ENCODE measurements at places on chromosomes 5 and 9. TPM values are rescaled to one million over a fixed set of nuclear protein-coding genes. Genes with fewer than 3 reads are reported as not detected.

DNA sequence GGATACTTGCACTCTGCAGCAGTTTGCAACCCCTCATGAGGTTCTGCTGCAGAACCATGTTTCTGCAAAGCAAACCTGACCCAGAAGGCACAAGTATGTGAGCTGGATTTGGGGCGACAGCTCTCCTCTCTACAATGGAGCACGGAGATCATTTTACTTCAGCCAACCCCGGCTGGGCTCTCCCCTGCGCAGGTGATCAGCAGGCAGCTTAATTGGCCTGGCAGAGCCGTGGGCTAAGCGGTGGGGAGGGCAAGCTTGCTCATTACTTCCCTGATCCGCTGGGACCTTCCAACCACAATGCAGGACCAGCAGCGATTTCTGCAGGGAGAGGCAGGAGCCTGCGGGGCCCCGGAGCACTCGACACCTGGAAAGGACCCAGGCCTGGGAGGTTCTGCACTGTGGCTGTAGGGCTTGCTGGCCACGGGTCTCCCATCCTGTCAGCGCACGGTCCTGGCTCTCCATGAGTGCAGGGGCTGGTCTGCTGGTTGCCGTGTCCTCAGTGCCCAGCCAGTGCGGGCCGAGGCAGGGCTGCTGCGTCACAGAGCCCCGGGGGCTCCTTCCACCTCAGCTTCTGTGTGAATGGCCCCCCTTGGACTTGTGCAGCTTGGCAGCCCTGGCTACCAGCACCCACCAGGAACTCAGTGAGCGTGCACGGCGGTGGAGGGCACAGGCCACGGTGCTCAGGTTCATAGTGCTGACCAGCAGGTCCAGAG lies 51.8 kb upstream of the RAPGEF1 start:
- H3K27me3 ChIP-seq: peaks cover 8% of the 10 kb centered on the region
- no peak for DNase-seq
- H3K36me3 ChIP-seq: no peaks in the 10 kb centered on the region
- H3K4me3 ChIP-seq: no peak overlapping the region

GRCh38 chr5:133232011-133232410 lies 180.2 kb downstream of the HSPA4 start:
- H3K27me3 ChIP-seq: peaks cover 2% of the 10 kb centered on the region
- H3K4me1 ChIP-seq: no peaks in the 10 kb centered on the region
- no peak for DNase-seq

DNA sequence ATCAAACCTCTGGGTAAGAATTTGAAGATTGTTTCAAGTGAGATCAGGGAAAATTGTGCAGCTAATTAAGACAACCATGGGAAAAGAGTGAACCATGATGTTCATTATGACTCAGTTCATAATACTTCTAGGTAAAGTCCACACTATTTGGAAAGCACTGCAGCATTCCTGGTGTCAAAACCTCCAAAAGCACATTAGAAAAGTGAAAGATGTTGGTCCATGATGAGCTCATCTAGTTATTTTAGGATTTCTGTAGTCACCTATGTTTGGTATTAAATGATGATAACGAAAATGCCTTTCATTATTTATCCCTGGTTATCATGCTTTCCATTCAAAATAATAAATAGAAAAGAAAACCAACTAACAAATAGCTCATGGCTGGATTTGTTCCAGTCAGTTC lies 49.1 kb downstream of the PTCD2 start:
- H3K4me3 ChIP-seq: no peak overlapping the region
- H3K27me3 ChIP-seq: no peaks in the 10 kb centered on the region
- no peak overlapping the region for H3K27ac ChIP-seq
- H3K36me3 ChIP-seq: no peaks in the 10 kb centered on the region
- H3K4me1 ChIP-seq: peaks cover 7% of the 10 kb centered on the region

- H3K27ac ChIP-seq: no peak overlapping the region
- no peak overlapping the region for H3K4me3 ChIP-seq
- H3K27me3 ChIP-seq: peaks cover 4% of the 10 kb centered on the region
- DNase-seq: no peak
- H3K36me3 ChIP-seq: peaks cover 10% of the 10 kb centered on the region
Measured at GRCh38 chr5:179876610-179876952, 18.0 kb upstream of the MRNIP start.

GRCh38 chr5:177314376-177315342 lies 3.0 kb upstream of the MXD3 start:
- H3K4me1 ChIP-seq: peaks cover 7% of the 10 kb centered on the region
- H3K27me3 ChIP-seq: peaks cover 6% of the 10 kb centered on the region
- H3K36me3 ChIP-seq: peaks cover 4% of the 10 kb centered on the region
- DNase-seq: no peak
- no peak overlapping the region for H3K27ac ChIP-seq
- H3K4me3 ChIP-seq: no peak overlapping the region

RNF130 gene
- 104 TPM for total RNA-seq

PSIP1 gene
- 114 TPM for total RNA-seq

ARHGEF39 gene
- 2.6 TPM for total RNA-seq
